Activated CD4-positive, alpha-beta T cell treated with anti-CD3 and anti-CD28 coated beads, Interleukin-2, amount 50 U/mL, for 48 hours (primary cell): ENCODE measurements at places on chromosomes 4 and X.

GRCh38 chrX:22746081-22746480 is 253.7 kb upstream of the DDX53 start:
- no peak for DNase-seq

DNA sequence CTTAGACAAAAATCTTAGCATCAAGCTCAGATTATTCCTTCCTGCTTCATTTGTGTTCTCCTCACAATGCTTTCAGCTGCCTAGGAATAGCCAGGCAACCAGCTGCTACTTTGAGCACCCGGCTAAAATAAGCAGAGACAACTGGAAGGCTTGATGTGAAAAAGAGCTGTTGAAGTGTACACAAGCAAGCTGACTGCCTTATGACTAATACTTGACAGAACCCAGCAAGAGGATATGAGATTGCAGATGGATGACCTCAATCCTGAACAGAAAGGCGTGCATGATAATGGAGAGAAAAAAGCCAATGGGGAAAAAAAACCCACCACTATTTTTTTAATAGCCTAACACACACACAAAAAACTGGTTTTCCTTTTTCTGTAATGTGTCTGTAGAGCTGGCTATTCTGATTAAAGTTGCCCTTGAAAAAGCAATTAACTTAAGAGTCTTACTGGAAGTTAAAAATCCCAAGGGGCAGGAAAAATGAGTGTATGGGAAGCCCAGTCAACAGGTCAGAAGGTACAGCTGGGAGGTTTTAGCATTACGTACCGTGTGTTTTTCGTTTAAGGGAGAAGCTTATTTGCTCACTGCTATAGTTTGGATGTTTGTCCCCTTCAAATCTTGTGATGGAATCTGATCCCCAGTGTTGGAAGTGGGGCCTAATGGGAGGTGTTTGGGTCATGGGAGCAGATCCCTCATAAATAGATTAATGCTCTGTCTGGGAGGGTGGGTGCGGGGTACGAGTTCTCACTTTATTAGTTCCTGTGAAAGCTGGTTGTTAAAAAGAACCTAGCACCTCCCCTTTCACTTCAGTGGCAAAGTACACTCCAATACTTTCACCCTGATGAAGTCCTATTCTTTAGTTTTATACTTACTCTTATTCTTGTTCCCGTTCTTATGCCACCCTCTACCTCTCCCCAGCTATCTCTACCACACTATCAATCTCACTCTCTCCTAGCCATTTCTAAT is 37.1 kb upstream of the HERC6 start:
- DNase-seq: no peak

DNA sequence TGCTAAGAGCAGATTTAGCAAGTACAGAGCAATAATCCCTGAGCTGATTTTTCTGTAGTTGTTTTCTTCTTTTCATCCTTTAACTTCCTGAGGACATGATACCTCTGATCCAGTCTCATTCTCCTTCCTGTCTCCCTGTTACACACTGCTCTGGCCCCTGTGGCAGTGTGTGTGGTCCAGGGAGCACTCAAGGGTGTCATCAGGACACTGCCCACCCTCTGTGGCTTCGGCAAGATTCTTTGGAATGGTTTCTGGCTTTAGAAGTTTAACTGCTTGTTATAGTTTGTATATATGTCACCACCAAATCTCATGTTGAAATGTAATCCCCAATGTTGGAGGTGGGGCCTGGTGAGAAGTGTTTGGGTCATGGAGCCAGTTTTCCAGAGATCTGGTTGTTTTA is 637.3 kb downstream of the BCOR start:
- DNase-seq: no peak

DNA sequence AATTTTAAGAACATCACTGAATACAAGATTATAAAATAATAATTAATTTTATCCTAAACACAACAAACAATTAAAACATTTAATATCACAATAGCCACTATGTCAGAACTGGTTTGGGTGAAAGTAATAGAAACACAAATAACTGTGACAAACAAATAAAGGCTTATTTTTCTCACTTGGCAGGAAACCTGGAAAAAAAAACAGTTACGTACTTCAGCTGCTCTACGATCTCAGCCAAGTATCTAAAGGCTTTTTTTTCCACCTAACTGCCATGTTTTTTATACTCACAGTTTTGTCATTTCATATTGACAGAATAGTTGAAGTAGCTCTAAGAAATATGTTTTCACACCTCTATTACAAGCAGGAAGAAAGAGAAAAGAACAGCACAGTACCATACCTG is 284.8 kb upstream of the INTU start:
- no peak for DNase-seq

GRCh38 chr4:151568966-151569365 is 160.0 kb downstream of the FHIP1A start:
- no peak for DNase-seq

- DNase-seq: no peak
Measured at GRCh38 chrX:66255359-66255967, 91.4 kb downstream of the HEPH start.

DNA sequence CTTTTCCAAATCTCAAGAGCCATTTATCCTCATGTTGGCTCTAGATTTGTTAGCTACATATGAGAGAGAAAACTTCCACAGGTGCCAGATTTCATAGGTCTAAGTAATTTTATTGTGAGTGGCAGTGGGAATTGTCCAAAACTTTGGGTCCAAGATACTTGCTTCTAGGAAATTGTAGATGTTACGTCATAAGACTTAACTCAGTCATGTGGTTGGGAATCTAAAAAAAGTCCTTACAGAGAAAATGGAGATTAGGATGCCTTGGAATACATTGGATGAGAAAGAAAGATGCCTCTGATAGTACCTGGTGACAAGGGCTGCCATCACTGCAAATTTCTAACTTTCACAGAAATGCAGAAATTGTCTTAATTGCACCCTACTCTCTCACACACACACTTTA is 506.5 kb downstream of the C4orf33 start:
- no peak for DNase-seq

- DNase-seq: no peak
Measured at GRCh38 chr4:88158038-88158488, 376 bp downstream of the ABCG2 start.

DNA sequence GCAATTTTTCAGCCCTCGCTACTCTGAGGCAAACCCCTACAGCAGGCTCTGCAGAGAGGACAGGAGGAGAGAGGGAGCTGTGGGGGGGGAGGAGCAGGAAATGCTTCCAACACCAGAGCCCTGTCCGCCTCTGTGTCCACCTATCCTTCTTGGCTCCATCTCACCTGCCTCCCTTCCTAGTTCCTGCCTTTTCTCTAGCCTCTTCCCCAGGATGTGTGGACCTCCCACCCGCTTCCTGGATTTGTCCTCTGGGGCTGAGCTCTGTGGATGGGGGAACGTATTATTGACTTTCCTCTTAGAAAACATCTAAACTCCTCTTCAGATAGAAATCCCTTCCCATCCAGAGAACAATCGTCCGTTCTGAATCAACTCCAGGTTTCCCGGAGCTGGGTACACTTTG is 14.4 kb downstream of the ASMT start:
- no peak for DNase-seq

GRCh38 chr4:70943114-70943513 is 40.9 kb downstream of the MOB1B start:
- DNase-seq: no peak

DNA sequence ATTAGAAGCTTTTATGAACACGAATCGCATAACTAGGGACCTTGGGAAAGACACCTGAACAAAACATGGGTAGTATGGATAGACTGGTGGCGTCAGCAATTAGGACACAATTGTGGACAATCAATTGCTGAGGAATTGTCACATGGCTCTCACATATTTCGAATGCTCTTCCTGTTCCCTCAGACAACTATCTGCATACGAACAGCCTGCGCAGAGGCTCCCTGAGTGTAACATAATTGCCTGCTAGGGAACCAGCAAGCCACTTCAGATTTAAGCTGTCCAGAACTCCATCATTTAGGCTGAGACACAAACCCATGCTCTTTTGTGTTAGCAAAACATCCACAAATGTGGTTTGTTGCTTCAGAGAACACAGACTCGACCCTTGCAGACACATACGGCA is 160.8 kb downstream of the MGST2 start:
- DNase-seq: no peak

DNA sequence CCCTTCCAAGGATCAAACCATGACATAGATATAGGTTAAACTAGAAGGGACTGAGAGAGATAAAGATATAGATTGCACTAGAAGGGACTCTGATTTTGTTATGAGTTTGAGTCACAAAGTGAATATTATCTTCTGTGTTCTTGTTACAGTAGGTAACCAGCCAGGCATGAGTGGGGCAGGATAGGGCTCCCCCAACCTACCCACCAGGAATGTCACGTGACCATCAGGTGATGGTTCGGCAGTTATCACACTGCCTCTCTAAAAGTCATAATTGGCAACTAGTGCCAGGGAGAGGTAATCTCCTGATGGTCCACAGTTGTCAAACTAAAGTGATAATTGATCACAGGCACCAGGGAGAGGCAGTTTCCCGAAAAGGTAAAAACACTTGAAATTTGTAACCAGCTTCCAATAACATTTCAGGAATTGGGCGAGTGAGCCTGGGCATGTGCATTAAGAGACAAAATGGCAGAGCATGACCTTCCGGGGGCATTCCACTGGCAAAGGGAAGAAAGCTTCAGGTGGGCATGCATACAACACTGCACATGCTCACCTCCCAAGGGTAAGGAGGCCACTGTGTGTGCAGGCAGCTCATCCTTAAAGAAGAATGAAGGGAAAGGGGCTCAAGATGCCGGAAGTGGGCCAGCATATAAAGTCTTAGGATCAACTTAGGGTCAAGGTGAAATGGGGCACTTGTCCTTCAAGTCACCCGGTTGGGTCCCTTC is 533.6 kb upstream of the HTR2C start:
- no peak for DNase-seq

GRCh38 chr4:6031846-6032245 is 13.6 kb upstream of the C4orf50 start:
- no peak for DNase-seq

- DNase-seq: no peak
Measured at GRCh38 chr4:139985401-139985800, 168.6 kb downstream of the MAML3 start.

DNA sequence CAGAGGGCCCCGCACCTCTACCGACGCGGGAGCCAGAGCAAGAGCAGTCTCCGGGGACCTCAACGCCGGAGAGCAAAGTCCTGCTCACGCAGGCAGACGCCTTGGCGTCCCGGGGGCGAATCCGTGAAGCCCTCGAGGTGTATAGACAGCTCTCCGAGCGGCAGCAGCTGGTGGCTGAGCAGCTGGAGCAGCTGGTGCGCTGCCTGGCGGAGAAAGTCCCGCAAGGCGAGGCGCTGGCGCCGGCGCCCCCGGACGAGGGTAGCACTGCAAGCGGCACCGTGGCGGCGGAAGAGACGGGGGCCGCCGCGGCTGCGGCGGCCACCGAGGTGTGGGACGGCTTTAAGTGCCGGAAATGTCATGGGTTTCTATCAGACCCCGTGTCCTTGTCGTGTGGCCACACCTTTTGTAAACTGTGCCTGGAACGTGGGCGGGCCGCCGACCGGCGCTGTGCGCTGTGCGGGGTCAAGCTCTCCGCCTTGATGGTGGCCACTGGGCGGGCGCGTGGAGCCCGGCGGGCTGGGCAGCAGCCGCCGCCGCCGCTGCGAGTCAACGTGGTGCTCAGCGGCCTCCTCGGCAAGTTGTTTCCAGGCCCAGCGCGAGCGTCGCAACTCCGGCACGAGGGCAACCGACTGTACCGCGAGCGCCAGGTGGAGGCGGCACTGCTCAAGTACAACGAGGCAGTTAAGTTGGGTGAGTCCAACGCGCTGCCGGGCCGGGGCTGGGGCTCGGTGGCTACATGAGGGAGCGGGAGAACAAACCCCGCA is 672 bp downstream of the LONRF3 start:
- peak; percentile 31 for DNase-seq

DNA sequence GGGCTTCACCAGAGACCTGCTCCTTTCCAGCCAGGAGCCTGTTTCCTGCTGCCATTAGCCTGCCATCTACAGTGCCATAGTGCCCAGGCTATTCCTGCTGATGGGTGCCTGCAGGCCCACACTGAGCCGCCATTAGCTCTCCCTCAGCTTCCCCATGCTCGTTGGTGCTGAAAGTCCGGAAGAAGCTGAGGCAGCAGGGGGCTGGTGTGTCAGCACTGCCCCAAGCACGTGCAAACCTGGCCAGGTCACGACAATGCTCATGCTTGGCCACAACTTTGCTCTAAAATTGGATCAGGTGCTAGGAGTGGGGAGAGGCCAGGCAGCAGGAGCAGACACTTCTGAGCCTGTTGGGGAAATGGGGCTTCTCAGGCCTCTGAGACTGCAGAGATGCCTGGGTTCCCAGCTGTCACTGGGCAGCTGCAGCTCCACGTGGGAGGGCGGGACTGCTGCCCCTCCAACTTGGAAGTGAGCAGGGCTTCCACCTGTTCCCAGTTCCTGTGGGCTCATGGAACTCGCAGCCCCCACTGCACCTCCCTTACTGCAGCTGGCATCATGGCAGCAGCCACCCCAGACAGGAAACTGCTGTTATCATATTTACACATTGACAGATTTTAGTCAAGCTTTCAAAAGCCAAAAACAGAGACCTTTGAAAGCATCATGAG is 913.9 kb downstream of the FSTL5 start:
- DNase-seq: no peak

- DNase-seq: no peak
Measured at GRCh38 chr4:124224256-124224655, 488.3 kb downstream of the ANKRD50 start.

DNA sequence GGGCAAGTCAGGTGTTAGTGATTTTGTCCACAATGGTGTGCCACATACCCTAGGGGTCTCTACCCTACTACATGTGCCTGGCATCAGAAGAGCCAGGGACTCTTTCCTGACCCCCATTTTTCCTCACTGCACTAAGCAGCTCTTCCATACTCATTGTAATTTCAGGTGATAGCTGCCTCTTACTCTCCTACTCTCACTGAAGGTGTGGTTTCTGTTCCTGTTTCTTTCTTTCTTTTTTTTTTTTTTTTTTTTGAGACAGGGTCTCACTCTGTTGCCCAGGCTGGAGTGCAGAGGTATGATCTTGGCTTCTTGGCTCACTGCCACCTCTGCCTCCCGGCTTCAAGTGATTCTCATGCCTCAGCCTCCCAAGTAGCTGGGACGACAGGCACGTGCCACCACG is 164.9 kb upstream of the USP9X start:
- no peak for DNase-seq

GRCh38 chrX:154308108-154308946 is 12.7 kb downstream of the TKTL1 start:
- DNase-seq: peak; percentile 88

DNA sequence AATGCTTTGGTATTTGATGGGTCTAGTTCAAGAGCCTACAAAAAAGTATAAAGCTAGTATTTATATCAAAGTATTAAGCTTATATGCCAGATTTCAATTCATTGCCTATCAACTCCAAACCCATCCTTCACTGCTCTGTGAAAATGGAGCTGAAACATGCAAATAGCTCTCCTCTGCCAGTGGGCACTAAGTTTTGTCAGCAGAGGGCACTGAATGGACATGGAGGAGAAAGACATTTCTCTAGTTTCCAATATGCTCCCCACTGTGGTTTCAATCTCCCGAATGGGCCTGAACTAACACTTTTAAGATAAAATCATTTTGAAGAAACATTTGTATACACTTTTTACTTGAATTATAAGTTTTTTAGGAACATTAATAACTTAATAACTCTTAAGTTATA is 12.4 kb downstream of the PPID start:
- no peak for DNase-seq

GRCh38 chr4:166435449-166435848 is 562.4 kb downstream of the TLL1 start:
- no peak for DNase-seq
